ENCODE measurements at places on chromosomes 6 and 20.

DNA sequence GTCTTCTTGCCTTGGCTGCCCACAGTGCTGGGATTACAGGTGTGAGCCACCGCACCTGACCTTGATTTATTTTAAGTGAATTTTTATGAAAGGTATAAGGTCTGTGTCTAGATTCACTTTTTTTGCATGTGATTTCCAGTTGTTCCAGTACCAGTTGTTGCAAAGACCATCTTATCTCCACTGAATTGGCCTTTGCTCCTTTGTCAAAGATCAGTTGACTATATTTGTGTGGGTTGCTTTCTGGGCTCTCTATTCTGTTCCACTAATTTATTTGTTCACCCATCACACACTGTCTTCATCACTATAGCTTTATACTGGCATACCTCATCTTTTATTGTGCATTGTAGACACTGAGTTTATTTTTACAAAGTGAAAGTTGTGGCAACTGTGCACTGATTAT, 56.3 kb downstream of the ANKS1A start:
- no peak for DNase-seq

DNA sequence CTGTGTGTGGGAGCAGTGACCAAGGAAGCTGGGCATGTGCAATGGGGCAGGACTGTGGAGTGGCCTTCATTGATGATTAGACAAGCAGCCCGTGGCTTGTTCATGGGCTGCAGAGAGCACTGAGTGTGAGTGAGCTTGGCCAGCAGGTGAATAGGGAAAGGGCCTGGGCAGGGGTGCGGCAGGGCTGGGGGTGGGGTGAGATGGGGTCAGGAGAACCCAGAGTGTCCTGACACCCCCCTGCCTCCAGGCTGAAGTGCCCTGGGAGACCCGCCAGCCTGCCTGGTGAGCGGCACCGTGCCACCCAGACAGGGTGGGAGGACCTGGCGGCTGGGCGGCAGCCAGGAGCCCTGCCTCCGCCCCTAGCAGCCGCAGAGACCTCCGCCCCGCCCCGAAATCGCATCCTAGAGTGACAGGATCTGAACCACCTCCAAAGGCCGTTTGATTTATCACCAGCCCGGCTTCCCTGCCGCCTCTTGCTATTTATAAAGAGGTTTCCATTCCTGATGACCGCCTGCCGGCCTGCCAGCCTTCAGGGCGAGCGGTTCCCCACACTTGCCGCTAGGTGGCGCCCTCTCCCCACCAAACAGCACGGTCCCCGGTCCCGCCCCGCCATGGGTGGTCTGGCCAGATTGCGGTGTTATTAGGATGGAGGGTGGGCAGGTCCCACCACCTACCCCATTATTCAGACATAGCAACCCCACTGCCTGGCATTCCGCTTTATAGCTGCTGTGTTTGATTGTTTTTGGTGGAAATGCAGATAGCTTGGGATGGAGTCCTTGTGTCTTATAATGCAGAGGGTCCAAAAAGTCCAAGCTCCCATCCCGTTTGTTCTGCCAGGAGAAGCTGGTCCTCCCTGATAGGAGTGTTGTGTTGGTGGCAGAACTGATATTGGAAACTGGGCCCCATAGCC, 3.5 kb downstream of the MYLK2 start:
- DNase-seq = no peak

DNA sequence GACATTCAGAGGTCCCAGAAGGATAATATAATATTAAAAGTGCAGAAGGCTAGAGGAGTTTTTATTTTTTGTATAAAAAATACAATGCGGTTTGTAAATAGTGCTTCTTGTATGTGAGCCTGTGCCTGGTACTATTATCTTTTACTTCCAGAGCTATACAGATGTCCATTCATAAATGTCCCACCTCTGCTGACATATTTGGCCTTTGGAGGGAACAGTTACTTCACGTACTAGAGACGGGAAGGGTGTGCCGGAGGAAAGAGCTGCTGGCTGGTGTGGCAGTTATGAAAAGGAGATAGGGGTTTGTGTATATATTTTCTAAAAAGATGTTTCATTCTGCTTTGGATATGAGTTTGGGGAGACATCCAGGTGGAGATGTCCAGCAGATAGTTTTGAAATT, 8.8 kb downstream of the CD109 start:
- DNase-seq = no peak

GRCh38 chr6:44462797-44463727, 75.6 kb downstream of the CDC5L start:
- DNase-seq = no peak

GRCh38 chr6:85113934-85114580, 335.8 kb upstream of the NT5E start:
- no peak for DNase-seq

DNA sequence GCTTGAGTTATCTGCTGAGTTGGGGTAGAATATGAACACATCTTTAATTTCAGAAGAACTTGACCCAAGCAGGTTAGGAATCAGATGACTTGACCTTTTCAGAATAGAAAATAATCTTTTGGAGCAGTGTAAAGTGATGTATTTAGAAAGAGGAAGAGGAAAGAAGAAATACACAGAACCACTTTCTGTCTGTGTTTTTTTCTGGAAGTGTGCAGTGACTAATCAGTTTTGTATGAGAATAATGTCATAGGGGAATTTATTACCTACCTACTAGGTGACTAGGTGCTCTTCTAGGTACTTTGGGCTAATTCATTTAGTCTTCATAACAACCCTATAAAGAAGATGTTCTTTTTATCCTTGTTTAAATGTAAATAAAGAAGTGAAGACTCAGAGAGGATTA, 3.0 kb downstream of the PPP1R14C start:
- no peak for DNase-seq

- DNase-seq = no peak
These were observed 1.2 kb upstream of the RIPOR3 start for GRCh38 chr20:50692552-50692933.

DNA sequence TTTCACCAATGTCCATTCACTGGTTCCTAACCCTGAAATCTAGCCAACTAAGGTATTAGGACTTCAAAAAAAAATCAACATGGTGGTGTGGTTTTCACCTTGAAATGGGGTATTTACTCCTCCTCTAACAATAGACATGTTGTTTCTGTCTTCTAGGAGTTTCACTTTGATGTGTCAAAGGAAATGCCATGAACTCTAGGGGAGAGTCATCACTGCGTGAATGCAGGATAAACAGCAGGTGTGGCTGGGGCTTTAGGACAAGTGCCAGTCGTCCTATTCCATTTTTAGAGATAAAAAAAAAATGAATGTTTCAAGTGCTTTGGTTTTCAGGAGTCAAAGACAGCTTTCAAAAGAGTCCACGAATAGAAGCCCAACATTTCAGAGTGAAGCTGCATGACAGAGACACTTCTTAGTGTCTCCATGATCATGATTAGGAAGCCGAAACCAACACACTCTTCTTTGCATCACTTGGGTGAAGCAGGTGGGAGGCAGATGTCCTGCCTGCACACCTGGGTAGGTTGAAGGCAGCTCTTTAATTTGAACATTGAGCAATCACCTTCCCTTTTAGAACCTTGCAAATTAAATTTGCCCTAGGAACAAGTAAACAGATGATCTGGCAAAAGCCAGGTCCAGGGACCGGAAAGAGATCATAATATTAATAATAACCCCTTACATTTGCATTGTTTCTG, 328.5 kb upstream of the PRDM1 start:
- no peak for DNase-seq

DNA sequence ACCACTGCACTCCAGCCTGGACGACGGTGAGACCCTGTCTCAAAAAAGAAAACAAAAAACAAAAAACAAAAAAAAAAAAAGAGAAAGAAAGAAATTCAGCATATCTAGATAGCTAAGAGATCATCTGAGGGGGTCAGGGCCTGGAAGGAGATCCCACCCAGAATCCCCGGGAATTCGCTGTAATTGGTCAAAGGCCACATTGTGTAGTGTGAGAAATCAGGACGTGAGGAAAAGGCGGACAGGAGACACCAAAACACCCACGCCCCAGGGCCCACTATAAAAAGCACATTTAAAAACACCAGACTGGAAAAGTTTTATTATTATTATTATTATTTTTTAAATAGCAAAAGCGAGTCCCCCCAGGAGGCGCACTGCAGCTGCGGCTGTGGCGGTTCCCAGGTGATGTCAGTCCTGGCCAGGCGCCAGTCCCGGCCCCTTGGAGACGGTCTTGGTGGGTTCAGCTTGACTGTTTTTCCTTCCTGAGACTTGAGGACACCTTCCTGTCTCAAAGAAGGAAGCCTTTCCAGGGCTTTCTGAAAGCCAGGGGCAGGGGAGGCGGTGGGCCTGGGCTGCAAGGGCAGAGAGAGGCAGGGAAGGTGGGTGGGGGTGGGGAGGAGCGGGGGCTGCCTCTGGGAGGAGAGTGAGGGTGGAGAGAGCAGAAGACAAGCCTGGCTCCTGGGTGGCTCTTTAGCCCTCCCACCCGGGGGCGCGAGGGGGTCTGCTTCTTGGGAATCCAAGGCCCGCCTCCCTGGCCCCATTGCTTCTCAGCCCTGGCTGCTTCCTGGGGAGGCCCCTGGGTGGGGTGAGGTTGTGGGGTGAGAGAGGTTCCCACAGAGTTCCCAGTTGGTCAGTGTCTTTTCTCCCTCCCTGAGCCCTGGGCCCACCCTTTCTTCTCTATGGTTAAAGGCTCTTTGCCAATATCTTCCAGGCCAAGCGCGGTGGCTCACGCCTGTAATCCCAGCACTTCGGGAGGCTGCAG, 14.5 kb downstream of the TCF15 start:
- DNase-seq = no peak

DNA sequence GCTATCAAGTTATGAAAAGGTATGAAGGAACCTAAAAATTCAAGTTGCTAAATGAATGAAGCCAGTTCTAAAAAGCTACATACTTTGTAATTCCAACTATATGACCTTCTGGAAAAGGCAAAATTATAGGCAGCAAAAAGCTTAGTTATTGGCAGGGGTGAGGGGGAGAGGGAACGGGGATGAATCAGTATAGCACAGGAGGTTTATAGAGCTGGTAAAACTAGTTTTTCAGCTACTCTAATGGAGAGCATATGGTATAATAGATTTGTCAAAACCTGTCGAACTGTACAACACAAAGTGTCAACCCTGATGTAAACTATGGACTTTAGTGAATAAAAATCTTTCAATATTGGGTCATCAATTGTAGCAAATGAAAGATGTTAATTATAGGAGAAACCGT, 18.7 kb downstream of the MANEA start:
- no peak for DNase-seq

- no peak for DNase-seq
These were observed 776 bp downstream of the PPIL1 start for GRCh38 chr6:36873612-36874442.

GRCh38 chr20:54144847-54145414, 28.9 kb downstream of the CYP24A1 start:
- DNase-seq = no peak

DNA sequence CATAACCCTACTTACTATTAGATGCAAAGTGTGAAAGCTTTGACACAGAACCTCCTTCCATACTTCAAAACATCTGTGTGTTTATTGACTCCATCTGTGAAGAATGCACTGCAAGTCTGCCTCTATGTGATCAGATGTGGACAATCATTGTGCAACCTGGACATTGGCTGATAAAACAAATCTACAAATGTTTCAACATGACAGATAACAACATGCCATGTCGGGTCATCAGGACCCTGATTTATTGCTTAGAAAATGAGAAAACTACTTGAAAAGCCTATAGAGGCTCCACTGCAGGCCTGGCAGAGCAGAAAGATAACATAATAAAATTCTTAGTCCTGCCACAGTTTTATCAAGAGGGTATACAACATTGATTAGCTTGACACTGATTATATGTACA, 1286.4 kb downstream of the GRIK2 start:
- no peak for DNase-seq

GRCh38 chr6:34864007-34864406, 23.8 kb downstream of the TAF11 start:
- DNase-seq = no peak

GRCh38 chr6:132131758-132132157, 180.6 kb upstream of the CCN2 start:
- DNase-seq = peak; percentile 88

GRCh38 chr6:163290545-163291274, 123.8 kb upstream of the QKI start:
- DNase-seq = no peak

DNA sequence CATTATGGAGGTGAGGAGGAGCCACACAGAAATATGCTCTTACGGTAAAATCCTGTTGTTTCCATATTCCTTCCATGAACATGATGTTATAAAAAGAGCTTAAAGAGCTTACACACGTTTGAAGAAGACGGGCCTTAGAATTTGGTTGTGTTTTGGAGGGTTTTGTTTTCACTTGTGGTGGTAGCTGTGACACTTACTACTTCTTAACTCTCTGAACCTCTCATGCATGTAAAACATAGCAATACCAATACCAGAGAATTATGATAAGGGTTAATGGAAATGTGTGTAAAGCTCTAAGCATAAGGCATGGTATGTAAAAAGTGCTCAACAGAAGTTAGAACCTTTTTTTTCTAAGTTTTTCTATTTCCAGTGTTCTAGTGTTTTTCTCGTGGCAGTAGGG, 256.1 kb upstream of the KCNQ5 start:
- DNase-seq = no peak

DNA sequence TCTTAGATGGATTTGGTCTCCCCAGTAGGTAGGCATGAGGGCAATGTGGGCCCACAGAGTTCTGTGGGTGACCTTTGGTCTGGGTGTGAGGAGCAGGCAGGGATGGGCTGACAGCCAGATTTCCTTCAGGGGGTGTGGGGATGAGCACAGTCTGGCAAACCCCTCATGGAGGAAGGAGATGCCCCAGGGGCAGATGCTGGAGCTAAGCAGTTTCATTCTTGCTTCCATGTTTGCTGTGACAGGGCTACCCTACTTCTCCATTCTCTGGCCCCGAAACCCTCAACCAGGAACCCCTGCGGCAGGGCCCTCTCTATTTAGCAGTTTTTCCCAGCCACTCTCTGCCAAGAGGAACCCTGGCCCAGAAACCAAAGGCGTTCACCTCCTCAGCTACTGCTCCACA, 40.4 kb downstream of the GCLC start:
- DNase-seq = no peak

- peak; percentile 90 for DNase-seq
These were observed 200.7 kb upstream of the BMP2 start for GRCh38 chr20:6566821-6567220.

- peak; percentile 42 for DNase-seq
These were observed 29.0 kb upstream of the EEF1E1 start for GRCh38 chr6:8131265-8131897.

DNA sequence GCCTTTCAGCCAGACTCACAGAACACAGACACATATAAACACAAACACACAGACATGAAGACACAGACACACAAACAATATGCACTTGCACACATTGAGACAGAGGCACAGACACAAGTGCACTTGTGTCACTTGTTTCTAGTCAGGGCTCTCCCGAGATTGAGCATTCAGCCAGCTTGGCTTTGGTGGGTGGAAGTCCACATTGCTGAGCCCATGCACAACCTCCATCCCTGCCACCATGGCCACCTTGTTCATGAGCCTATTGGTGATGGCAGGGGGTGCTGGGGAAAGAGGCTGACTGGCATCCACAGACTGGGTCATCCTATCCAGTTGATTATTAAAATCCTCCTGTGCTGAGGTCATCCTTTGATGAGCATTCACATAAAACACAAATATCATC, 11.5 kb upstream of the CST7 start:
- DNase-seq = no peak

- no peak for DNase-seq
These were observed 351.5 kb upstream of the CHD6 start for GRCh38 chr20:41969656-41970055.

Measured in HS-5 (cell line).